ENCODE measurements at places on chromosomes 4 and X.

DNA sequence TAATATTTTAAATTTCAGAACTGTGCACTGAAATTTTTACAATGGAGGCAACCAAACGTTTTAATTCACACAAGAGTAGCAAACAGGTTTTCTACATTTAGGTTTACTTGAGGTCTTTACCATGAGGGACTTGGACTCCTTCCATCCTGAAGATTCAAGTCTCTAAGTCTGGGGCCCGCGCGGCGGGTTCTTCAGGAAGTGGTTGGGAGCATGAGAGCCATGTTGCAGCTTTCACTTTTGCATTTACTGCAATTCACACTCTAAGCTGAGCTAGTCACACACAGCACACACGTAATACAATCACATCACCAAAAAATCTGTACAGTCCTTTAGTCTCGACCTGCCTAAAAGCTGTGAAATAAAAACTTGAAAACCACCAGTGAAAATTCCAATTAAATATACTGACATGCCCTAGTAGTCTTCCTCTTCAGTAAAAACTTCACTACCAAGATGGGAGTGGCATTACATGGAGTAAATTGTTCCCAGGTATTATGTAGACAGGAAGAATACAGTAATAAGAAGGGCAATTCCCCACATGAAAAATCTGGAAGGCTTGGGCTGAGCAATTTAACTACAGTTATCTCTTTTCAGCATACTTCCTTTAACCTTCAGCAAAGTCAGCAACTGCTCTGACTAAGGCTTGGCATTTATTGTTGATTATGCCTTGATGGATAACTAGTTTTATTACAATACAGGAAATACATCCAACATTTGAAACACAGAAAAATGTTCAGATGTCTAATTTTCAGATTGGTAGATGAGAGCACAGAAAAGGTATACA, 571.1 kb upstream of the DIPK2B start:
- no peak for DNase-seq

GRCh38 chrX:118530219-118530911, 34.8 kb downstream of the DOCK11 start:
- no peak for DNase-seq

- DNase-seq = no peak
These were observed 47.1 kb downstream of the KLF3 start for GRCh38 chr4:38711066-38711465.

DNA sequence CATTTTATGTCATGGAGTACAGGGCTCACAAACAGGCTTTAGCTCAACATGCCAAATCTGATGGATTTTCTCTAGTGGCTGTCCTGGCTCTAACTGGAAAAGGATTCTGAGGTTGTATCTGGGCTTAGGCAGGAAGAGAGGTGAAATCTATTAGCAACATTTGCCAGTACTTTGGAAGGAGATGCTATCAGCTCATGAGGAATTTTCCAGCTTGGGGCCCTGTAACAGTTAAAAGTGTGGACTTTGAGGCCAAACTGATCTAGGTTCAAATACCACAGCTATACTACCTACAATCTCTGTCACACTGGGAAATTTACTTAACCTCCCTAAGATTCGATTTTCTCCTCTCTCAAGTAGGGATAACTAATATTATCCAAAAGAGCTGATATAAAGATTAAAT, 119.0 kb upstream of the HCCS start:
- DNase-seq = no peak

- DNase-seq = no peak
These were observed 222.5 kb downstream of the MGST2 start for GRCh38 chr4:139887962-139888735.

- no peak for DNase-seq
These were observed 14.6 kb downstream of the SAT1 start for GRCh38 chrX:23797371-23798128.

DNA sequence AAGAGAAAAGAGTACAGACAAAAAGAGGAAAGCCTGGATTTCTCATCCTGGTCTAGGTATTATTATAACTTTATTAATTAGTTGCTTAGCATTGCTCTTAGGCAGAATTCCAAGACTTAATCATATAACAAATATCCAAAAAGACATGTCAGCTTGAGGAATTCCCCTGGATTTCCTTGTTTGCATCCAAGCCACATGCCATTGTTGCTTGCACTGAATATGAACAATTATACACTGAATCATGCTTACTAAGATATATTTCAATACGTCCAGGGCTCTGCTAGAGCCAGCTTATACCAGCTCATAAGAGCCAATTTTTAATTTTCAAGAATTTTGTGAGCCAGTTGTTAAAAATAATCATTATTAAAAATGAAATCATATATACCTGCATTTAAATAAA, 5.5 kb upstream of the TLR10 start:
- DNase-seq = no peak

DNA sequence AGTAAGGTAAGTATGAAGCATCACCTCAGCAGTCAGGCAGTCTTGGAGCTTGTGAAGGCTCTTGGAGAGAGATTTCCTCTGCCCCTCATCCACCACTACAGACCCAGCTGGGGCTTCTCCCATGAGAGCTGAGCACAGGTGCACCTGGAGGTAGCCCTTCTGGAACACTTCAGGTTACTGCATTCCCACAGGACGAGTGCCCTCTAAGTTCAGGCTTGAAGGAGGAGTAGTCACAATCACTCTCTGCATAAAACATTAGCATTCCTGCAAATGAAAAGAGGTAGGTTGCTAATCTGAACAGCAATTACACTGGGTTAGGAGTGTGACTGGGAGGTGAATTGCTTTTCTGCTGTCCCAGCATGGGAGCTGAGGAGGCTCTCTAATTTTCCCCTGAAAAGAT, 308.8 kb downstream of the TEX13C start:
- no peak for DNase-seq

GRCh38 chrX:18974993-18975392, 8.9 kb downstream of the PHKA2 start:
- DNase-seq = no peak

GRCh38 chr4:101418055-101418454, 70.7 kb upstream of the PPP3CA start:
- no peak for DNase-seq

- DNase-seq = no peak
These were observed 345.9 kb downstream of the FSTL5 start for GRCh38 chr4:161817914-161818313.

- no peak for DNase-seq
These were observed 134.4 kb upstream of the CPEB2 start for GRCh38 chr4:14867847-14868246.

- DNase-seq = no peak
These were observed 95.4 kb upstream of the FRG1 start for GRCh38 chr4:189845145-189845846.

- DNase-seq = no peak
These were observed 273.7 kb downstream of the ARHGAP24 start for GRCh38 chr4:85748654-85749053.

DNA sequence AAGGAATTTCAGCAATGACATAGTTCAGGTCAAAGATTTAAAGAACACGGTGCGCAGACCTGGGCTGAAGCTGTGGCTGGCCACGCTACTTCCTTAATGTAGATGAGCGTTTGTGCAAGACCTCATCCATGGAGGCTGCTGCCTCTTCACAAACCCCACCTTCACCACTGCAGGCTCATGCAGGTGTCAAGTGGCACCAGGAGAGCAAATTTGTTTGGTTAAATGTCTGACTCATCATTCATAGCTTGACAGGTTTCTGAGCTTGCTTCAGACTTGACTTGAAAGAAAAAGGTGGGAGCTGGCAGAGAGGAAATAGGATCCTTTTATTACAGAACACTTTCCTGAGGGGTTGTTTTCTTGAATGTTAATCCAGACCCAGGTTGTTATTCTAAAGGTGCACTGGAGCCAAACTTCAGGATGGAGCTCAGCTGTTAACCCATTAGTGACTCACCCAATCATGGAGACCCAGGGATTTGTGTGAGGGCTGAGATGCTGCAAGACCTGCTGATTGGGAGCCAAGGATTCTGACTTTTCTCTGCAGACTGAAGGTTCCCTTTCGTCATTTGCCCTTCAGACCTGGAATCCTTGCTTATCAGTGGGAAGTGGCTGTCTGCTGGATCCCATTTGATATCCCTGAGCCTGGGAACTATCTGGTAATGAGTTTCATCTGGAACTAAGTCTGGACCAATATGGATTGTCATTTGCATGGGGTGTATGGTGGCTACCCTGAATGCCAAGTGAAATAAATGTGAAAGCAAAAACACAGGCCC, 315.3 kb downstream of the PTTG2 start:
- DNase-seq = no peak

DNA sequence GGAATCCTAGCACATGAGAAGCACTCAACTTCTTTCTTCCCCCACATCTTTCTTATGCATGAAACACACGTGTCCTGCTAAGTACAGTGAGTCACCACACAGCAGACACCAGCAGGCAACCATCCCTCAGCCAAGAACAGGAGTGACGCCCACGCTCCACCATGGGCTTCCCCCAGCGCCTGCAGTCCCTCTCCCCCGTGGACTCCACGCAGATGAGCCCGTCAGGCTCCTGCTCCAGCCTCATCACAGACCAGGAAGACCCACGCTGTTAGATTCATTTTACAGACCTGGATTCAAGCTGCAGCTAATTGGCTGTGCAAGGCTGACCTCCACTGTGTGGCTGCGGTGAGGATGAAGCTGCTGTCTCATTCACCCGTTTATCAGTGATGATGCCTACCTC, 16.7 kb downstream of the HMX1 start:
- DNase-seq = no peak

GRCh38 chr4:8301851-8302730, 32.5 kb downstream of the HTRA3 start:
- DNase-seq = no peak

- DNase-seq = no peak
These were observed 187.9 kb downstream of the EPHA5 start for GRCh38 chr4:65482410-65482809.

DNA sequence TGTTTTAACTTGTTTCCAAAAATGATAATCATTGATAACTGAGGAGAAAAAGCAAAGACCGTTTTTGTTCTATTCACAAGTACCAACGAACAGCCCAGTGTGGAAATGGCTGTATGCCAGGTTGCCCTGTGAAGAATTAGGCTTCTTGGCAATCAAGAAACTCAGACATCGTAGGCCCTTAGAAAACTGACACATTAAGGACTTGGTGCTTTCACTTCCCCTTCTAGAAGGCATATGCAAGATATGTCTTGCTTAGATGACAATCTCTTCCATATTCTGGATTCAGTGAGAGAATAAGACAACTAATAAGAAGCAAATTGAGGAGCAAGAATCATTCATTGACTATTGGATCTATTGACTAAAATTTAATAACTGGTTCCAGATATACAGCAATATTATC, 56.6 kb downstream of the ANAPC10 start:
- no peak for DNase-seq

- no peak for DNase-seq
These were observed 28.9 kb downstream of the FBXO8 start for GRCh38 chr4:174254613-174255012.

DNA sequence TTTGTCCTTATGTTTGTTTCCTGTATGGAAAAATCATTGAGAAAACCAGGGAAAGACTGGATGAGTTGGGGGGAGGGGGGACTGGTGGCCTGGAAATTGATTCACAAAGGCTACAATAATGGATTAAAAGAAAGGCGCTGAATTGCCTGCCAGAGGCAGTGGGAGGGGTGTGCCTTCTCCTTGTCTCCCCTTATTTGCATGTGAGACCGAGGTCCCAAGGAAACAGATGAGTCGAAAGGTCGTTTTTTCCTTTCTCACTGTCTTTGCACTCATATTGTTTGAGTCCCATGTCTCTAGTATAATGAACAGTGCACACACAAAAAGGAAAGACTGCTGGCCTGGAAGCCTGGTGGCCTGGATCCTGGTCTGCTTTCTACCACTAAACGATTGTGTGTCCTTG, 86.6 kb upstream of the ZDHHC15 start:
- DNase-seq = no peak

DNA sequence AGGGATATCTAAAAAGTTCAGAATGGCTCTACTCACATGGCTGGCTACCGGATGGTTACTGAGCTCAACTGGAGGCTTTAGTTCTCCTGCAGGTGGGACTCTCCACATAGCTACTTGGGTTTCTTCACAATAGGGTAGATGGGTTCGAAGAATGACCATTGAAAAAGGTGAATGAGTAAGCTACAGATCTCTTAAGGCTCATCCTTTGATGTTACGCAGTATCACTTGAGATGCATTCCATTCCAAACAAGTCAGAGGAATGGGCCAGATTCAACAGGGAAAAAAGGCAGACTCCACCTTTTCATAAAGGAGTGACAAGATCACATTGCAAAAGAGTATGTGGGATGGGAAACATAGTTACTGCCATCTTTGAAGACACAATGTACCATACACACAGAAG, 52.6 kb downstream of the DDX53 start:
- DNase-seq = no peak

DNA sequence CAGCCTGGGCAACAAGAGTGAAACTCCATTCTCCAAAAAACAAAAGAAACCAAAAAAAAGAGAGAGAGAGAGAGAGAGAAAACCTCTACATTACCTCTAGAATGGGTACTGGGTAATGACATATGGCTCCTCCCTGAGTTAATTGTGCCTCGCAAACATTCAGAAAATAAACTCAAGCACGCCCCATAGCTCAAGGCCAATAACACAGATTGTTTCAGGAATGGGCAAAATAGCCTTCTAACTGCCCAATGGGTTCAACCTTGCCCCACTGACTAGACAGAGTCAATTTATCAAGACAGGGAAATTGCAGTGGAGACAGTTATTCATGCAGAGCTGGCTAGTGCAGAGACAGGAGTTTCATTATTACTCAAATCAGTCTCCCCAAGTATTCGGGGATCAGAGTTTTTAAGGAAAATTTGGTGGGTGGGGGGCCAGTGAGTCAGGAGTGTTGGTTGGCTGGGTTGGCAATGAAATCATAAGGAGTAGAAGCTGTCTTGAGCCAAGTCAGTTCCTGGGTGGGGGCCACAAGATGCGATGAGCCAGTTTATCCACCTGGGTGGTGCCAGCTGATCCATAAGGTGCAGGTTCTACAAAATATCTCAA, 25.1 kb downstream of the NIPAL1 start:
- no peak for DNase-seq

DNA sequence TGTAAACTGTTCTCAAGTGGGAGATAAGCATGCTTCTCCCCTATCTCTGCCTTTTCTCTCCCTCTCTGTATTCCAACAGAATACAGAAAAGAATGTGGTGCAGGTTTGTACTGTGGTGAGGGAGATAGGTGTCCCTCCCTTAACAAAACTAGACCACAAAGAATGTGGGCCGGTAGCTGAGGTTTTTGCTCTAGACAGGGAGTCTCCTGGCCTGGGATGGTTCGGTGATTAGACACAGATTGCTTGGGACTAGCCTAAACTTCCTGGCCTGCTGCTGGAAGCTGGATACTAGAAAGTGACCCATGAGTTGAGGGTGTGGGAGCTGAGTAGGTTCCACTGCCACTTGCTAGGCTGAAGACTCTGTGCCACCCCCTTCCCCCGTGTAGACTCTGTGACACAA, 143.0 kb downstream of the CXXC4 start:
- DNase-seq = no peak

- DNase-seq = no peak
These were observed 734.1 kb downstream of the ADGRL3 start for GRCh38 chr4:61934198-61934597.

DNA sequence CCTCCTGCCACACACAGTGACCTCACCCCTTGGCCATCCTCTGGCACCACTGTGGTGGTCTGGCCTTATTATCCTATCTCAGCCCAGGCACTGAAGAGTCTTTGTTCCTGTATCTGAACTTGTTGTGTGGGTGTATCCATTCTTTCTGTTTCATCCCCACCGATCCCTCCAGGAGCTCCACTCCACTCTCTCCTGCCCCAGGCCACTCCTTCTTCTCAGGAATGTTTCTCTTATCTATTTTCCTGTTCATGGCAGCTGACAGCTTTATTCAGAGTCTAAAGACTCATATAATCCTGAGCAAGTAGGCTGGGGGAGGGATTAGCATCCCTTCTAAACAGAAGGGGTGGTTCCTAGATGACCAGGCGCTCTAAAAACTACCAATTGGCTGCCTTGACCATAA, 150.0 kb downstream of the ANAPC10 start:
- DNase-seq = no peak

Measured in iPS DF 6.9 (cell line).